ENCODE measurements at places on chromosomes 7 and 10.

GRCh38 chr7:130986261-130986690 lies 252.3 kb upstream of the KLF14 start:
- DNase-seq, result no peak

DNA sequence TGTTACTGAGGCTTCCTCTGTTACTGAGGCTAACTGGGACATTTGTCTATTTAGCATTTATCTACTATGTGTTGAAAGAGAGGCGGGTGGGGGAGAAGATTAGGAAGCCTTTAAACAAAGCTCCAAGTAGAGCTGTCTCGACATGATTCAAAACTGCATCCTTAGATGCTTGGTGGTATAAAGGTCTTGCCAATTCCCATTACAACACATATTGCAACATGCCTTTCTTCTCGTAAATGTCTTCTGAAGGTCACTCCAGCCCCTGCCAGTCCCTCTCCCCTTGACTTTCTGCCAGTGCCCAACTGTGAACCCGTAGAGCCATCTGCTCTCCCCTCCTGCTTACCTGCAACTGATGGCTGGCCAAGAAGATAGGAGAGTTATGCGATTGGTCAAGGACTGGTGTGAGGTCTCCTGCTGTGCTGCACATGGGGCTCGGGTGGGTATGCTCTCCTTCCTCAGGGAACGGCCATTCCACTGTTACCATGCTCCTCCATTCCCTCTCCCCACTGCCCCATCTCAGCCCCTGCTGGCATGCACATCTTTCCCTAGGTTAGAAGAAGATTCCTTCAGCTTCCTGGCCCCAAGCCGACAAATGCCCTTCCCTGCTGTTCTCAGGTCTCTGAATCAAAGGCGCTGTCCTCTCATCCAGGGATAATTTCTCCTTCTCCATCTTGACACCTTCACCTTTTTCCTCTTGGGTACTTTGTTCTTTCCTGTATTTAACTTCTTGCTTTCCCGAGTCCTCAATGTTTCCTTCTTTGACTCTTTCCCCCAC lies 43.6 kb upstream of the ZNF32 start:
- no peak for DNase-seq

DNA sequence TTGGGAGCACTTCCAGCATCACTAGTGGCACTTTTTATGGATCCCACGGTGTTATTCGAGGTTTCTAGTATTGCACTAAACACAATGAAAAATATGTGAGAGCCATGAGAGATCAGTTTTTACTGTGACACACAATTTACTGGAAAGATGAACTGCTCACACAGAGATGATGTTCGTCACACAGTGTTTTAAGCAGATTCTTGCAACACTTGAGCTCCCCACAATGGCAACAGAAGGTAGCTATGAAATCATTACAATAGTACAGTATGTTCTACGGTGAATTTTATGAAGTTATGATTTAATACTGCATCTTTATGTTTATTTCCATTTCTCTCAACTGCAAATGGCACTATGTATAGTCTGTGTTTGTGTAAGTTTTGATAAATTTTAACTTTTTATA lies 27.4 kb upstream of the ENTPD1 start:
- DNase-seq, result no peak

GRCh38 chr10:14556285-14556956 lies 218.3 kb downstream of the FAM107B start:
- no peak for DNase-seq

DNA sequence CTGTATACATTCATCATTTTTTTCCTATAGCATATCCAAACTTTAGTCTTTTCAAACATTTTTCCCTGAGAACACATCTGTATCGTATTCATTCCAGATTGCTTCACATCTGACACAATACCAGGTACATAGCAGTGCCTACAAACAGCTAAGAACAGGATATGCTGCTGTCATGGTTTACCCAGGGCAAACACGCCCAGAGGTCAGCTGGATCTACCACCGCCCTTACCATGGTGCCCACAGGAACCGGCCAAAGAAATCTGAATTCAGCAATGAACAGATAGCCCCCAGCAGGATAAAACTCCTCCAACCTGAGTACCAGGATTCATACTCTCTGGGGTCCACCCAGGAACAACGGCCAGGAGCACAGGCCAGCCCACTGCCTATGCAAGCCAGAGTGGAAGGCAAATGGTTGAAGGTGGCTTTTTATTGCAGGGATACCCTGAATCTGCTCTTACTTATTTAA lies 43.0 kb downstream of the TNS3 start:
- DNase-seq, result no peak

DNA sequence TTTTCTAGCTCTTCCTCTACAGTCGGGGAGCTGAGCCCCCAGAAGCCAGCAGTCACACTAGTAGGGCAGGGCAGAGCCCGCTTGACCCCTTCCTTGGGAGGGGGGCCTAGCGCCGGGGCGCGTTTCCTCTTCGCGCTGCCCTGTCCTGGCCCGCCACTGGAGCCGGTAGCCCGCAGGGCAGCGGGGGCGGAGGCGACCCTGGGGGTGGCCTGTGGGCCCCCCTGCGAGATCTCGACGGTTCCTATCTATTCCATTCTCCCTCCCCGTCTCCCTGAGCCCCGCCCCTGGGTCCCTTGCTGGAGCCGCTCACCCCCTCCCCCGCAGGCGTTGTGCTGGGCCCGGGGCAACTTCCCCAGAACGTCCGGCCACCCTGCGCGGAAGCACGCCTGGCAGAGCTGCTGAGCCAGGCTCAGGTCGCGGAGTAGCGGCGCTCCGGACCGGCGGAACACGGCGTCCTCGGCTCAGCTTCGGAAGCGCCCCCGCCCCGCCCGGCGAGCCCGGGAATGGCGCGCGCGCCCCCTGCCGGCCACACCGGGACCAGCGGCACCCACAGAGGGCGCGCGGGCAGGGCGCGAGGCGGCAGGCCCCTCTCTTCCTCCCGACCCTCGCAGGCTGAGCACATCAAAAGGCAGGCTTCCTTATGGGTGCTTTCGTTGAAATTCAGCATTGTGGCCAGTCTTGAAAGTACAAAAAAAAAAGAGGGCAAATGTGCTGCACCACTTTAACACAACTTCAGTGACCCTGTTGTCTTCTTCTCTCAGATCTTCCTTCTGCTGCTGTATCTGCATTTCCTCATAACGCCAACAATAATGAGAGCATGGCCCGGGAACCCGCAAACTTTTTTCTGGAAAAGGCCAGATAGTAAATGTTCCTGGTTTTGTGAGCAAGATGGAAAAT lies 327.6 kb downstream of the TNS3 start:
- DNase-seq, result peak; percentile 25

DNA sequence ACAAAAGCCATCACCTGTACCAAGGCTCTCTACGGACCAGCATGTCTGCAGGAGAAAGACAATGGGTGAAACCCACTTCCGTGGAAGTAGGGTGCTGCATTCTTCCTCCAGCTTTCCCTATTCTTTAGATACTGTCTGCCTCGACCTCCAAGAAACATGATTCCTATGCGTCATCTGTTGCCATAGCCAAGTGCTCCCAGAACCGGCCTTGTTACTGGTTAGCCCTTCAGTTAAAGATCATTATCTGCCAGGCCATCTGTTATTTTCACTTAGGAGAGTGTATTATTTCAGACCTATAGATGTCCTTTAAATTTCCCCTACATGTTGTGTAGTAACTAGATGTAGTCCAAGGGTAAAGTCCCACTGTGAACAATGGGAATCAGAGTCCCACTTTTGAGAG lies 89.0 kb upstream of the KIAA1217 start:
- no peak for DNase-seq

DNA sequence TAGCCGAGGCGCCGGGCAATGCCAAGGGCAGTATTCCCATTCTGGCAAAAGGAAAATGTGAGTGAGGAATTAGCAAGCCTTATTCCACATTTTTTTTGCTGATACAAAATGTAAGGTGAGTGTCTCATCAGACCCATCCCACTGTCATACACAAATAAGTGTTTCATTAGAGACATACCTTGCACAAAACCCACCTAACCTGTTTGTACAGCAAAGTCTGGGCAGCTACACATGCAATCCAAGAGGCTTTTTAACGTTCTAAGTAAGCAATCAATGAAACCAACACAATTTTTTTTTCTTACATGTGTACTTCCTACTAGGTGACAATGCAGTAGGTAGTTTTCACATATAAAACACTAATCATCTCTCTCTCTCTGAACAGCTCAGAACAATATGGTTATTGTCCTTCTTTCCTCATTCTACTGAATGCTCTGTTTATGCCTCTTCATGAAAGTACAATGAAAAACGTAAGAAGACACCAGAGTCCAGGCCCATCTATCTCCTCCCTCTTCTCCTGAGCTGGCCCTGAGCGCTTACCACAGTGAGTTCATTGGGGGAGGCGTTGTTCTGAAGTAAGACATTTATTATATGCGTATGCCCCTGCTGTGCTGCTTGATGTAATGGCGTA lies 217.2 kb downstream of the ANK3 start:
- no peak for DNase-seq

DNA sequence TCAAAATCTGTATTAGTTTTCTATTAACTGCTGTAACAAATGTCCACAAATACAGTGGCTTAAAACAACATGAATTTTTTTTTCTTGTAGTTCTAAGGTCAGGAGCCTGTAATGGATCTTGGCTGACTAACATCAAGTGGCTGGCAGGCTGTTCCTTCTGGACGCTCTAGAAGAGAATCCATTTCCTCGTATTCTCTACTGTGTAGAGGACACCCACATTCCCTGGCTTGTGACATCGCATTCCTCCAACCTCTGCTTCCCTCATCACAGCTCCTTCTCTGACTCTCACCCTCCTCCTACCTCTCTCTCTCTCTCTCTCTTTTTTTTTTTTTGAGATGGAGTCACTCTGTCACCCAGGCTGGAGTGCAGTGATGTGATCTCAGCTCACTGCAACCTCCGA lies 4.8 kb upstream of the CALHM1 start:
- no peak for DNase-seq

DNA sequence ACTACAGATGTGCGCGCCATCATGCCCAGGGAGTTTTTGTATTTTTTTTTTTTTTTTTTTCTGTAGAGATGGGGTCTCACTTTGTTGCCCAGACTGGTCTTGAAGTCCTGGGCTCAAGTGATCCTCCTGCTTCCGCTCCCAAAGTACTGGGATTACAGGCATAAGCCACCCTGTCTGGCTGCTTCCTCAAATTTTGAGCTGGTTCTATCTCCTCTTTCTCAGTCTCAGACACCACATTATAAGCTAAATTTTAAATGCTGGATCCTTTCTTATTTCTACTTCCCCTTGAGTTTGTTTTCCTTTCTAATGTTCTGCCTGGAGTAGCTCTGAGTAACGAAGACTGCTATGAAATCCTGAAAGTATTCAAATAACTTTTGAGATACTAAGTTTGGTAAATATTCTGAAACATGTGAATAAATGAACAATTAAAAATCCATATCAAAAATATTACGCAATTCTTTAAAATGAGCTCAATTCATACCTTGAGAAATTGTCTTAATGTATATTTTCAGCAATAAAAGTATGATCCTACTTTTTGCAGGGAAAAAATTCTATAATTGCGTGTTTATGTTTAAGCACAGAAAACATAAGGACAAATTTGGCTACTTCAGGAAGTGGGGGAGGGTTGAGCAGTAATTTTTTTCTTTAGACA lies 15.0 kb downstream of the TCAF1 start:
- no peak for DNase-seq

DNA sequence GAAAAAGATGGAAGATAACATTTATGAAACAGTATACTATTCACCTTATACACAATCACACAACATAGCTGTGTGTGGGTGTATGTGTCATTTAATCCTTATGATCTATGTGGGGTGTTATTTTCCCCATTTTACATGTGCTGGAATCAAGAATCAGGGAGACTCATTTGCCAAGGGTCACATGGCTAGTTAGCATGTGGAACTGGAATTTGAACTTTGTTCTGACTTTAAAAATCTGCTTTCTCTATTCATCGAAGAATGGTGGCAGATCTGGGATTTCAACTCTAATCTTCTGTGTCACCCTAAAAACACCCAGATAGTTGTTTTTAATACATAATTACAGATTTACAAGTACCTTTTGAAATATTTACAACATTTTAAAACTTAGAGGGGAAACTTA lies 65.2 kb downstream of the ADAM22 start:
- no peak for DNase-seq

DNA sequence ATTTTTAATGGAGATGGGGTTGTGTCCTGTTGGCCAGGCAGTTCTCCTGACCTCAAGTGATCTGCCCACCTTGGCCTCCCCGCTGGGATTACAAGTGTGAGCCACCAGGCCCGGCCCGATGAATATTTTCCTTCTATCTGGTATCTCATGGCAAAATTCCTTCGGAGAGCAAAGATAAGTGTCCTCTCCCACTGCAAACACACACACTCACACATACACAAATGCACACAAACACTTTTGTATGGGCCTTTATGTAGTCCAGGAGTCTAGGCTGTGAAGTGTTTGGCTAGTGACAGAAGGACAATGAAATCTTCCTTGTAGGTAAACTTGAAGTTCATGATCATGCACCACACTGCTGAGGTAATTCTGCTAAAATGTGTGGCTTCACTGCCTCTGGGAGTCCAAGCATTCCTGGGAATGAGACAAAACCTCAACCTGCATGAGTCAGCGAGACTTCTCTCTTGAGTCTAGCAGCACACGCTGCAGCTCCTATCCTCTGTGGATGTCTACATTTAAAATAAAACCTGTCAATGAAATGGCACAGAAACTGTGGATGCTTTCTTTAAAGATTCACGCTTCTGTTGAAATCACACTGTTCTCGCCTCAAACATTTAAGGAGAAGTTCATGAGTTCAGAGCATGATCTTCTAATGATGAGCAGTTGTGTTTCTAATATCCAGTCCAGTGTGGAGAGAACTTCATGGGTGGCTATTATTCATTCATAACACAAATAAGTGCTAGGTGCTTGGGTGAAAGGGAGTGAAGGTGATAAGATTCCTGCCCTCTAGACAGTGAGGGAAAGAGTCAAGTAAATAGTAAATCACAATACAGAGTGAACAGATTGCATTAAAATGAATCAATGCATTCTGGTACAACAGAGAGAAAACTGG lies 96.5 kb downstream of the NRP1 start:
- no peak for DNase-seq

DNA sequence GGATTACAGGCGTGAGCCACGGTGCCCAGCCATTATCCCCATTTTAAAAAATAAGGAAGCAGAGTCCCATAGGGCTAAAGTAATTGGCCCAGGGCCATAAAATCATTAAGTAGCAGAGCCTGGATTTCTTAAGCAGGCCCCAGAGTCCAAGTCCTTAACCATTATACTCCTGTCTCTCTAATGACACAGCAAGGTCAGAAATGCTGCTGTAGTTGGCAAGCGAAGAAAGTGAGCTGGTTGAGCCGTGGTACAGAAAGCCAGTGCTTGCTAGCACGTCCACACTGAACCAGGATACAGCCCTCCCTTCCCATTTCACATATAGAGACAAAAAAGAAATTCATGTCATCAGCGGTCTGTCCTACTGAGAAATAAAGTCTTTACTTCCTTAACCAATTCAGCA lies 562.7 kb downstream of the GALNT17 start:
- DNase-seq, result no peak

DNA sequence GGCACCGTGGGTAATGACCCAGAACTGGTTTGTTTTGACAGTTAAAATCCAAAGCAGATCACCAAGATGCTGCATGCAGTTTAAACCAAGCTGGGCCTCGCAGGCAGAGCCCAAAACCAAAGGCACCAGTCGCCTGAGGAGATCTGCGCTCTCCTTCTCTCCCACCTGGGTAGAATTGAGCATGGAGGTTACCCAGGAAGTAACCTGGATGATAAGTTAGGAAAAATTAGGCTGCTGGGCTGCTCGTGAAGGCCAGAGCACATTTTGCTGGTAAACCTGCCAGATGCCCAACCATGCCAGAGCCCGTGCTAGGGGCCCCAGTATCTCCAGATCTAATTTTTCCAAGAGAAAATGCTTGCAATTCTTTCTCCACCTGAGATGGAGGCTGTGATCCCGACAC lies 388.3 kb upstream of the MGMT start:
- no peak for DNase-seq

Measured in stimulated activated CD4-positive, alpha-beta T cell treated with anti-CD3 and anti-CD28 coated beads, Interleukin-1b, Interleukin-23, amount 100 ng/mL, for 24 hours (primary cell).